MG63 (cell line): ENCODE measurements at places on chromosomes 2 and 18. TPM values are rescaled to one million over a fixed set of nuclear protein-coding genes. Genes with fewer than 3 reads are reported as not detected.

The HOXD1 gene
- 0.20 TPM in 1 of 2 replicates, not detected in the other for total RNA-seq

The SLC25A12 gene
- 19.5 and 21.7 TPM in 2 replicates for total RNA-seq

The CPS1 gene
- total RNA-seq, result 6.3 and 11.4 TPM in 2 replicates

The TWIST2 gene
- 40.5 and 66.9 TPM in 2 replicates for total RNA-seq

The TLK1 gene
- total RNA-seq, result 7.1 and 9.4 TPM in 2 replicates

The C18orf54 gene
- 1.7 and 9.8 TPM in 2 replicates for total RNA-seq

The RAD51AP2 gene
- total RNA-seq, result not detected in 2 replicates

The KIAA2012 gene
- not detected in 2 replicates for total RNA-seq

The RUFY4 gene
- total RNA-seq, result not detected in 2 replicates

The MZT2B gene
- total RNA-seq, result 203 and 576 TPM in 2 replicates

The DOK6 gene
- total RNA-seq, result 11.2 and 11.6 TPM in 2 replicates

The CFC1 gene
- total RNA-seq, result not detected in 2 replicates

The MAP3K2 gene
- total RNA-seq, result 10.6 and 32.9 TPM in 2 replicates
